Left kidney (tissue), 8 donors: ENCODE measurements at places on chromosomes 13 and 19. TPM values are rescaled to one million over a fixed set of nuclear protein-coding genes. Genes with fewer than 3 reads are reported as not detected.
A peak's percentile ranks its signal among the peaks of the same experiment; 100 is the strongest.

The ZNF497 gene
- 4.2 TPM for polyA plus RNA-seq

The KBTBD7 gene
- polyA plus RNA-seq = 19.5 TPM

DNA sequence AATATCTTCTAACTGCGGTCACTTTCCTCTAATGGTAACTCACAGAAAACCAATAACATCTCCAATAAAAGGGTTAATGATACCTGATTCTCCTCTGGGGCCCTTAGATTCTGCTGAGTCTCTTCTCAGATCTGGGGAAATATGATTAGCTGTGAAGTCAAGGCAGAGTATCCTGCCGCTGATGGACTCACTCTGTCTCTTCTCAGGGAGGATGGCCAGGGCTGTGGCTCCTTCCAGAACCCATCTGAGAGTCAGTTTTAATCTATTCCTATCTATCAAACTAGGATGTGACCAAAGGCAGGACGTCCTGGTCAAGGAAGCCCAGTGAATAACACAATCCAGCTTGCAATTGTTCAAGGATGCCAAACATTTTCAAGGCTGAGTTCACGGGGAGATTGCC, 109.8 kb downstream of the SLC10A2 start:
- no peak for DNase-seq

- DNase-seq = peak; percentile 8
Observed at GRCh38 chr13:90562443-90562842, 785.0 kb upstream of the MIR17HG start.

- no peak for DNase-seq
Observed at GRCh38 chr13:30762643-30763042, 27.3 kb downstream of the ALOX5AP start.
